Activated CD4-positive, alpha-beta T cell treated with anti-CD3 and anti-CD28 coated beads, Interleukin-2, amount 50 U/mL, for 1 hour (primary cell): ENCODE measurements at places on chromosomes 3 and 15.

DNA sequence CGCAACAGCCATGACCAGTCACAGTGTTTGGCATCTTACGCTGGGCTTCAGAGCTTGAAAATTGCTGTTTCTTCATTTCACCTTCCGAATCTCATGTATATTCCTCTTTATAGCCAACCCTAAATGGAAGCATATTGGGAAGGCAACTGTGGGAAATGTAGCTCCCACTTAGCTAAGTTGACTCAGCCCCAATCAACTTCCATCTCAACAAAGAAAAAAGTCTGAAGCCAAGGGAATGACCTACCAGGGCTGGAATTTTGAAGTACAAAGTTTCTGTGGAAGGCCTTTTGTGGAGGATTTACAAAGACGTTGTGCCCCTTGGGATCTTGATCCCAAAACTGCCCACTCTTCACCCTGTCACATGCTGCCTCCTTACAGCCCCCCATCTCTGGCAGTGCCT, 85.2 kb upstream of the OXTR start:
- no peak for DNase-seq

DNA sequence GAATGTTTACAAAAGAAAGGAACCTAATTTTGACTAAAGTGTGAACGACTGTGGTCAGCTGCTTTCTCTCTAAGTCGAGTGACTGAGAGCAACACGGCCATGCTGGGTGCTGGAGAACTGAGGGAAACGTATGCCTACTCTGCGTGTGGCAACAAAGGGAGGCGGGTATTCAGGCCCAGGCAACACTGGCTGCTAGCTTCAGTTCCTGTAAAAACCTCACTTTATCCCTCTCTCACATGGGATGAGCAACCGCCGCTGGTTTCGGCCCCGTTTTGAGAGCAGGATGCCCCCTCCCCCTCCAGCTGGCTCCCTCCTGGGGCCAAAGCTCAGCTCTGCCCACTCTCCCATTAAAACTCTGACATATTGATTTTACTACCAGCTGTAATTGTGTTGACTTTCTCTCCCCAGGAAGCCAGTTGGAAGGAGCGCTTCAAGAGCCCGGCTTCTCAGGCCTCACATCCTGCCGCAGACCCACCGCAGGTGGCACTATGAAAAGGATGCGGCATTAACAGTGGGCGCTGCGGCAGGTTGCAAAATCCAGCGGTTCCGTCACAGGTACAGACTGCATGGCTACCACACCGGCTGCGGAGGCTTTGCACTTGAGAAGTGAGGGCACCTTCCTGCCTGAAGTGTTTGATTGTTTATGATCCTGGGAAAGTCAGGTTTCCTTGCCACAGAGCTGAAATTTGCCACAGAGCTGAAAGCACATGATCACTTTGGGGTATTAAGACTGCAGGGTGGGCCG, 12.7 kb downstream of the PLXND1 start:
- DNase-seq = peak; percentile 35

- no peak for DNase-seq
Observed at GRCh38 chr3:109278141-109278540, 38.2 kb downstream of the DPPA2 start.

DNA sequence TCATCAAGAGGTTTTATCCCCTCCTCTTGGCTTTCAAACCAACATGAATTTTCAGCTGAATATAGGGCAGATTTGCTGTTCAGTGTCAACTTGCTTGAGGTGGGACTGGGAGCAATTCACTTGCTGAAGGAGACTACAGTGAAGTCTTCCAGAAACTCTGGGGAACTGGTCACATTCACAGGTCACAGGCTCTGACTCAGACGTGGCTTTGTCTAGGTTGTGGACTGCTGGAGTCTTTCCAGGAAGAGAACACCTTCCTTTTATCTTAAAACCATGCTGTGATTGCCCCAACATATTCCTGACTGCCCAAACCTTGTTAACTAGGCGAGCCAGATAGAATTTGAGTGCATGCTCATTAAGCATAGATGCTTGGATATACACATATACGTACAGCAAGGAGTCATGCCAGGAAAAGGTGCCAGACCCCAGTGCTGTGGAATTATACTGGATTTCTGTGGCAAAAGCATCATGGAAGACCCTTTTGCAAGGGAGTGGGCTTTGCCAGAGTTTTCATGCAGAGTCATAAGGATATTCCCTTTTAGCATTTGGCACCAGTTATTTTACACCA, 399.1 kb upstream of the TBL1XR1 start:
- no peak for DNase-seq

DNA sequence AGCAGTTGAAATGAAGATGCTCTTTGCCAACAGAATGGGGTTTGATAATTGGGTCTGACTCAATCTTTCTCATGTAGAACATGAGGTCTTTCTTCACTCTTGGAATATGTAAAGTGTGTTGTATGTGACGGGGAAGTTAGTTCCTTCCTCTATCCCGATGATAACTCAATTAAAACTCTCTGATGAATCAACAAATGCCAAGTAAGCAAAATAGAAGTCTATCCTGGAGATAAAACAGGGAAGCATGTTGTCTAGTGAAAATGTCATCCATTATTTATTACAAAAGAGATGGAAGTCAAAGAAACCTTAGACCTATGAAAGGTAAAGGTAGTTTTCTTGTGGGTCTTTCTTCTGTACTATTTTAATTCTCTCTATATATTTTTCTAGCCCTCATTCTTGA, 274.2 kb upstream of the ARRDC4 start:
- no peak for DNase-seq

- no peak for DNase-seq
Observed at GRCh38 chr3:136412307-136412706, 162.2 kb downstream of the PCCB start.

DNA sequence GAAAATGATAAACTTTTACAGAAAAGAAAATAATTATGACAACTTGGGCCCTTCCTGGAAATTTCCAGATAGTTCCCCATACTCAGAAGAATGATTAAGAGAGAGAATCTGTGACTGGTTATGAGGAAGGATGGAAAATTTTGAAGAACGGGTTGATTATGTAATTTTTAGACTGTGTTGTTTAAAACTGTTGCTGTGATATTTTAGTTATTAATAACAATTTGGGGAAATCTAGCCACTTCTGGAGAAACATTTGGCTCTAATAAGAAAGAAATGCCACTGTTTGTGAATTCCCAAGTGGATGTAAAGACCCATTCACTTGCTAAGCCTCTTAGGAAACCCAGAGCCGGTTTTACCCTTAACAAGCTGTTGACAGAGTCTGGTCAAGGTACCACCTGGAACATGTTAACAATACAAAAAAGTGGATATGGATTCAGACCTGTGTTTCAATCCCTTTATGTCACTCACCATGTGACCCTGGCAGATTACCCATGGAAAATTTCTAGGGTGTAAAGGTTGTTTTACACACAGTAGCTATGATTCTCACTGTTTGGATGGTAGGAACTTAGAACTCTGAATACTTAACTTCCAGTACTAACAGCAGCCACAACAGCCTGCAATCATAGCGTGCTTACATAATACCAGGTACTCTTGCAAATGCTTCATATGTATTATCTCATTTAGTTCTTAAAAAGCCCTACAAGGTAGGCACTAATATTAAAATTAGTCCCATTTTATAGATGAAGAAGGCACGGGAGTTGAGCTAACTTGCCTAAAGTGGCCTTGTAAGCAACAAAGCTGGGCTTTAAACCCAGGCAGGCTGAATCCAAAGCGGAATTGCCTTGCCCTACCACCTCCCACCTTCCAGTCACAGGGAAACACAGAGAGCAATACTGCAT, 32.0 kb downstream of the ZBTB38 start:
- DNase-seq = no peak

- DNase-seq = no peak
Observed at GRCh38 chr3:73504852-73505251, 119.9 kb downstream of the PDZRN3 start.

- DNase-seq = no peak
Observed at GRCh38 chr15:58273104-58273503, 134.9 kb downstream of the AQP9 start.

- no peak for DNase-seq
Observed at GRCh38 chr3:124621498-124621897, 108.8 kb upstream of the UMPS start.

DNA sequence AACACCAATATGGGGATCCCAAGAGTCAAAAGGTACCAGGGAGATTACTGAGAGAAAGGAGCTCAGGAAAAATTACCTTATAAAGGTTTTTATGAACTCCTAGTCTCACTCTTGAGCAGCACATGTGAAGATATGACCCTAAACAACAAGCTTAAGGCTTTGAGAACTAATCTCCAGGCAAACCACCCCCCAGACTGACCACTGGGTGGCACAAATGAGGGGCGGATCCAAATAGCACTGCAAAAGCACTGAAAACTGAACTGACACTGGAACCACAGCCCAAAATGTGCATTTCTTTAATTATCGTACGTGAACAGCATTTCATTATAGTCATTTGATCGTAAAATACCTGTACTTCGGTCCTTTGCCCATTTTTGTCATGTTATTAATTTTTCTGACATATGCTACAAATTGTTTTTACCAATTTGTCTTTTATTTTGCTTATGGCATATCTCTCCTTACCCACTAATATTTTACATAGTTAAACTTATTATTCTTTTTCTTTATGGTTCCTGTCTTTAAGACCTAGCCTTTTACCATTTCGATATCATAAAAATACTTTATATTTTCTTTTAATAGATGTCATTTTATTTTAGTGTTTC, 31.5 kb upstream of the TFDP2 start:
- peak; percentile 2 for DNase-seq

- DNase-seq = no peak
Observed at GRCh38 chr15:56524915-56525314, 60.0 kb upstream of the MNS1 start.

- DNase-seq = no peak
Observed at GRCh38 chr15:101052031-101052620, 133.0 kb downstream of the LRRK1 start.

- DNase-seq = no peak
Observed at GRCh38 chr3:149151843-149152242, 22.4 kb downstream of the HPS3 start.

- no peak for DNase-seq
Observed at GRCh38 chr3:189288348-189289235, 116.8 kb downstream of the TPRG1 start.
